ENCODE measurements at places on chromosomes 6 and 20.

DNA sequence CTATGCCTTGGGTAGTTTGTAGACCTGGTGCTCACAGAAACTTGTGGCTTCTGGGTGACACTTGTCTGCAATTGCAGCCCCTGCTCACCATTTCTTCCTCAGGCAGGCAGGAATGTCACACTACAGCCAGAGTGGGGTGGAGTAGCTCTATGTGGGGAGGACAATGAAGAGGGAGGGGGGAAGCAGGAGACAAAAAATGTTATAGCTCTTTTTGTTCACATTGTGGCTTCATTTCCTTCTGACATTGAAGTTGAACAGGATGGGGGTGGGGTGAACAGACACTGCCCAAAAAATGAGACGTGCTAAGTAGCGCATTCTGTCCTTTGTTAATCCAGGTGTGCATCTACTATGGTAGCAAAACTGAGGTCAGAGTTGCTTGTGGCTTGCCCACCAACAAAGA is at the start of gene THEMIS:
TSS of gene THEMIS (minus strand) at position 124 of the 400 bp plus-strand sequence. CDS start 126 bp downstream, outside the sequence.
- DNase-seq: no peak

DNA sequence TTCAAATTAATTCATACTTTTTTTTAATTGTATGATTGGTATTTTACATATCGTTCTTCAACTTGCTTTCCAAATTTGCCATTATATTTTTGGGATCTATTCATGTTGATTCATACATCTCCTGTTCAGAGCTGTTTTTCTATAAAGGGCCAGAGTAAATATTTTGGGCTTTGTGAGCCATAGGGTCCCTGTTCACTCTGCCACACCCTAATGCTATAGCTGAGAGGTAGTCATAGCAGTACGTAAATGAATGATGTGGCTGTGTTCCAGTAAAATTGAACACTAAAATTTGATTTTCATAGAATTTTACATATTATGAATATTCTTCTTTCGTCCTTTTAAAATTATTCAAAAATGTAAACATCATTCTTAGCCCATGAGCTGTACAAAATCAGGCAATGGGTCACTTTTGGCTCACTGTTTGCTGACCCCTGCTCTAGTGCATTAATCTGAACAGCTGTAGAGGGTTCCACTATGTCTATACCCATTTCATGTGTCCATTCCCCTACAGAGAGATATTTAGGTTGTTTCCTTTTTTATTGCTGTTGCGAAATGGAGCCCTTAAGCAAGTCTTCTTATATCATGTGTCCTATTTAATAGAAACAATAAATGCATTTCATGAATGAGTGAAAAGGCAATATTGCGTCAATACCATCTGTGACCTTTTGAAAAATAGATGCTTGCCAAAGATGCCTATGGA is 136.4 kb upstream of the SALL4 start:
- DNase-seq: no peak

DNA sequence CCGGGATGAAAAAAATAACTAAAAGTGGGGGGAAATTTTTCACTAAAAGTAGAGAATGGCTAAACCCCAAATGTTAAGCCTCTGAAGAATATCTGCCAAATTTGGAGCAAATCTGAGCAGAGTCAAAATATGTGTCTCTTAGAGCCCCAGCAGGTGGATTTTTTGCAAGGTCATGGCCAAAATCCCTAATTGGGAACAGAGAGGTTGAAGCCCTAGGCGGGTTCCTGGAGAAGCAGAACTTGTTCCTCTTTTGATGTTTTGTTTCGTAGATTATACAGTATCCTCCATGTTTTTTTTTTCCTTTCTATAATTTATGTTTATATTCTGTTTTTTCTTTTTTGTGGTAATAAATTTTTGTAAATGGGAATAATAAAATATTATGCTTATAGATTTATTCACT is 94.4 kb downstream of the PLCB4 start:
- DNase-seq: no peak

GRCh38 chr20:60976913-60977312 is 275.1 kb upstream of the CDH4 start:
- DNase-seq: no peak

- DNase-seq: peak; percentile 84
Observed at GRCh38 chr6:7730784-7731227, 4.9 kb downstream of the BMP6 start.

DNA sequence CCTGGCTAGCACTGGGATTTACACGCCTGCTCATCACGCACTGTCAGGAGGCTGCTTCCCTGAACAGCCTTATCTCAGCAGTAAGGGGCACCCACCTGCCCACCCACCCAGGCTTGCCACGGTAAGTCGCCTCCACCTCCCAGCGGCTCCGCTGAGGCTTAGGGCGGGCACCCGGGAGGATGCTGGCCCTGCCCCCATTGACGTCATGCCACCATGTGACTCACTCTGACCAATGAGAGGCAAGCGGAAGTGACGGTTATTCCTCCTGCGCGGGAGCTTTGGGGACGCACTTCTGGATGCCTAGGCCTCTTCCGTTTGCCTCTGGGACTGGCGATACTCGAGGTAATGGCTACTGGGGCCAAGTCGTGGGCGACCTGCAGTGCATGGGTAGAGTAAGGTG is 256.8 kb downstream of the QKI start:
- DNase-seq: no peak

- no peak for DNase-seq
Observed at GRCh38 chr6:160375561-160375949, 27.4 kb downstream of the SLC22A3 start.

- DNase-seq: peak; percentile 91
Observed at GRCh38 chr20:10309326-10309725, 90.7 kb downstream of the SNAP25 start.

- no peak for DNase-seq
Observed at GRCh38 chr20:41214202-41214601, 76.9 kb downstream of the PLCG1 start.

DNA sequence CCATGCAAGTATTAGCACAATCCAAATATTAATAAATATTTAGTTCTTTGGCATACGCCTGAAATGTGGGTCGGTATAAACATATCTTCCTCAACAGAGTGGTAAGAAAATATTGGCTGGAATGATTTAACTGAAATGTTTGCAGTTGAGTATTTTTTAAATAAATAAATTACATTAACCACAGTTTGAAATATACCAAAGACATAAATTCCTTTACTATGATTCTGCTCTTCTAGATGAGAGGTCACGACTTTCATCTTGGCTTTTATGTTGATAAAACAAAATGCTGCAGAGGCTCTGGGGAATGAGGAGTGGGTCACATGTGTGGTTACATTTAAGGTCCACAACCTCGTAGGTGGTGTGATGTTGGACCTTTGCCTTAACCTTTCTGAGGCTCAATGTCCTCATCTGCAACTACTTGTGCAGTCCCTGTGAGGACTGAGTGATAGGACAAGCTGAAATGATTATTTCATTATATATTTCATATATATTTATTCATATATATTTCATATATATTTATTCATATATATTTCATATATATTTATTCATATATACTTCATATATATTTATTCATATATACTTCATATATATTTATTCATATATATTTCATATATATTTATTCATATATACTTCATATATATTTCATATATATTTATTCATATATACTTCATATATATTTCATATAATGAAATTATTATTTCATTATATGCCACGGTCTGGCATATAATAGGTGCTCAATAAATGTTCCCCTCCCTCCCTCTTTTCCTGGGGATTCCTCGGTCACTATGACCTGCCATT is 107.4 kb downstream of the SAMD5 start:
- no peak for DNase-seq

DNA sequence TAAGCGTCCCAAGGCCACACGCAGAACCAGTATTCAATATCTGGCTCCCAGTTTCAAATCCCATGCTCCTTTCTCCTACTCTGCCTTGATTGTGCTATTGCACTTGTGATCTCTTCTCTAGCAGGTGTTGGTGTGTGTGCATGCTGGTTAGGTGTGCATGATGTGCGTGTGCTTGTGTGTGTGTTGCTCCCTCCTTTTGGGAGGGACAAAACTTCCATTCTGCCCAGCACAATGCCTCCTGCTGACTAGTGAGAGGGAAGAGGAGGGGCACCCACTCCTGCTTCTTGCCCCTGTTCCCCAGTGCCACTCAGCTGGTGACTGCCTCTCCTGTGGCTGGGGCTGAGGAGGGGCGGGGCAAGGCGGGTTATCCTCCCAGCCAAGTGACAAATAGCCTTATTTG is 19.7 kb downstream of the CD40 start:
- no peak for DNase-seq

GRCh38 chr6:69796073-69796641 is 653 bp downstream of the LMBRD1 start:
- DNase-seq: peak; percentile 66

DNA sequence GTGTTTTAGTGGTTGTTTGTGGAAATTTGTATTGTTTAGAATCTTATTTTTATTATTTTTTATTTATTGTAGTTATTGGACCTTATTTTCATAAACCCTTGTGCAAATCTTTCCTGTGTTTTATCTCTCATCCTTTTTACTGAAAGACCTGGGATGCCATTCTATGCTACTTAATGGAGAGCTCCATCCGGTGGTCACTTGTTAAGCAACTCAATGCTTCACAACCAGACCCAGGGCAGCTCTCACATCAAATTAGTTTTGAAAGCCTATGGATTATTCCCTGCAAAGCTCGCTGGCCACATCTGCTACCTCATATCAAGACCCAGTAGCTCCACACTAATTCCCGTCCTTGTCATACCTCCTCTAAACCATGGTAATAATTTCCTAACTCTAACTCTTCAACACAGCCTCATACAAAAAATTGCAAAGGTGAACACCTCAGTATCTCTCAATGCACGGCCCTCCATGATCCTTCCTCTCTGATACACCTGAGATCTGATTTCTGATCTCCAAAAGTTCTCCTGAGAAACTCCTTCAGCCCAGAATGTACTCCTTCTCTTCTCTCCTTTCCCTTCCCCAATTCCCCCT is 296.6 kb upstream of the MANEA start:
- DNase-seq: peak; percentile 2

- DNase-seq: no peak
Observed at GRCh38 chr20:56517211-56517610, 7.3 kb upstream of the FAM209A start.

GRCh38 chr20:58986286-58986967 is 5.4 kb downstream of the NELFCD start:
- no peak for DNase-seq

- DNase-seq: peak; percentile 33
Observed at GRCh38 chr6:111681860-111682259, 76.2 kb upstream of the TRAF3IP2 start.

GRCh38 chr20:16666272-16666671 is 63.6 kb upstream of the SNRPB2 start:
- no peak for DNase-seq

- no peak for DNase-seq
Observed at GRCh38 chr20:1646975-1647431, 10.6 kb downstream of the SIRPG start.

DNA sequence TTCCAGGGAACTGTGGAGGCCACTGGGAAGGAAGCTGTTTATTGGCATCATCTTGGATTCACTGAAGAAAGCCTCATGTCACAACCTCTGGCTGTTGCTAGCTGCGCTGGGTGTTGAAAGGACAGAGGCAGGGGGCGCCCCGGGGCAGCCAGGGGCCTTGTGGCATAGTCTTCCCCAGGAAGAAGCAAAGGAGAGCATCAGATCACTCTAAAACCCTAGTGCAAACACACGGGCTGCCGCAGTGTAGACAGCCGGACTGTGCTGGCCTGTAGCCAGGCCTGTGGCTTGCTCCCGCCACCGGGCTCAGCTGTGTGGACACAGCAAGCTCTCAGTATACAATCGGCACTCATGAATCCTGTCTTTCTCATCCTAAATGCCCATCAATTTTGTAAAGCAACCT is 23.8 kb upstream of the SMOC2 start:
- DNase-seq: no peak

DNA sequence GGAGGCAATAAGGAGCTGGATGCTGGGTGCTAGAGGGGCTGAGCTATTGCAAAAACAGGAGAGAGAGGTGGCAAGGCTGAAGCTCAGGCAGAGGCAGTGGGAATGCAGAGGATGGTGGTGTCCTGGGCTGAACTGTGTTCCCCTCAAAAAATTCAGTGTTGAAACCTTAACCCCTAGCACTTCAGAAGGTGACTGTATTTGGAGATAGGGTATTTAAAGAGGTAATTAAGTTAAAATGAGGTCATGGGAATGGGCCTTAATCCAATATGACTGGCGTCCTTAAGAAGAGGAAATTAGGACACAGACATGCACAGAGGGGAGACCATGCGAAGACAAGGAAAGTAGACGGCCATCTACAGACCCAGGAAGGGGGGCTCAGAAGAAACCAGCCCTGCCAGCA is 11.5 kb upstream of the MMP9 start:
- DNase-seq: no peak

- DNase-seq: peak; percentile 93
Observed at GRCh38 chr6:35089935-35090505, 51.1 kb downstream of the TCP11 start.

DNA sequence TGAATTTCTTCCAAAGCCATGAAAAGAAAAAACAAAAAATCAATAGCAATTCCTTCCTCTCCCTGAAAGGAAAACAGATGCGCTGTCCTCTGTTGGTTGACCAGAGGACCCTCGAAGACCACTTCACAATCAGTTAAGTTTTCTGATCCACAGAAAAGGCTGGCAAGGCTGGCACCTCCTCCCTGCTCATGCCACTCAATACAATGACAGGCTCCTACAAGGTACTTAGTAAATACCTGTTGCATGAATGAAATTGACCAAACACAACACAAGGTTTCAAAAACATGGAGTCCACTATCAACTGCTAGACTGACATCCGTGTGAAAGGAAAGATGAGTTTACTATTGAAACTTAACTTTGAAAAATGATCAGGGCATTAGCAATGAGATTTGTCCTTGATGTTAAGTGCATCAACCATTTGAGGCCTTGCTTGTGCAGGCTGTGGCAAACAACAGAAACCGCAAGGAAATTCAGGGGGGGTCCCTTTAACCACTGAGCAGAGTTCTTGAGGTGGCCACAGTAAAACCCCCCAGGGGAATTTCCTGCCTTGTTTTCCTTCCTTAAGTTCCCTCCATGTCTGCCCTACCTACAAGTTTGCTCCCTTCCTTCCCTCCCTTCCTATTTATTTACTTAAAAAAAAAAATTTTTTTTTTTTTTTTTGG is 27.9 kb upstream of the RTF2 start:
- DNase-seq: no peak

DNA sequence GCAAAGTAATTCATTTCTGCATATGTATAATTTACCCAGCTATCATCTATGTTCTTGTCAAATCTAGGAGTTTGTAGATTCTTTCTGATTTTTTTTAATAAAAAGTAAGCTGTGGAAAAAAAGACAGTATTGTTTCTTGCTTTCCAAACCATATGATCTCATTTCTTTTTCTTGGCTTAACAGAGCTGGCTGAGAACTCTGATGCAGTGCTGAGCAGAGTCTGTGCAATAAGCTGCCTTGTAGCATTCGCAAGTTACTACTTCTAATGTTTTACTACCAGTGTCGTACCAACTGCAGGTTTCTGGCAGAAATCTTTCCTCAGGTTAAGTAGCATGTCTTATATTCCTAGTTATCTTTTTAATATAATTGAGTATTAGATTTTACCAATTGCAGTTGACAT is 15.6 kb downstream of the RRBP1 start:
- DNase-seq: peak; percentile 63

- no peak for DNase-seq
Observed at GRCh38 chr6:68657374-68658139, 22.5 kb downstream of the ADGRB3 start.
